ENCODE measurements at places on chromosomes 1 and 21.

- no peak for DNase-seq
These were observed 122.9 kb downstream of the HFM1 start for GRCh38 chr1:91281782-91282181.

DNA sequence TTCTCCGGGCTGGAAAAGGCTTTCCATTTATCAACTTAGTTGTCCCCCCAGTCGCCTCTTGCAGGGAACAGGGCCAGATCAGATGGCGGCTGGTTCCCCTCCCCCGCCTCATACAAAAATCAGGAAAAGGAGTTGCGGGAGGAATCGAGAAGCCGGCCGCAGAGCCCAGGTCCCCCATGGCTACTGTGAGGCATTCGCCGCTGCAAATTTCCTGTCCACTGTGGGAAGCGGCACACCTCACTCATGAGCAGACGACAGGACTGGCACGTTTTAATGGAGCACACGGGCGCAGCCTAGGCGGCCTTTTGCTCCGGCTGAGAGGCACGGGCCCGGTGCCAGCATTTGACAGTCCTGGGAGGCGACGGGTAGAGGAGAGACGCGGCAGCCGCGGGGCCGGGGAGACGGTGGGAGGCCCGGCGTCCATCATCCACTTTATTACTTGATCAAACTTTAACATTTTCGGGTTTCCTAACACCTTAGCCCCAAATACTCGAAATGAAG is 1.1 kb downstream of the GNG4 start:
- no peak for DNase-seq

DNA sequence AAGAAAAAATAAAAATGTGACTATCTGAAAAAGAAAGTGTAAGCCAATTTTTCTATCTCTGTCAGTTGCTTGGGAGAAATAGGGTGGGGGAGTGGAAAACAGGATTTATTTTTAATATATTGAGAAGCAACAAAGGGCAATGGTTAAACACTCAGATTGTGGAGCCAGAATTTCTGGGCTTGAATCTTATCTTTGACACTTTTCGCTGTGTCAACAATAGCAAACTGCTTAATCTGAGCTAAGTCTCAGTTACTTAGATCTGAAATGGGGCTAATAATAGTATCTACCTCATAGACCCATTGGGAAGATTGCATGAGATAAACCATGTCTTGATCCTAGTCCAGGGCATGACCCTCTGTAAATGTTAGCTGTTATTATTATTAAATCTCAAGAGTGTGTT is 468.1 kb downstream of the ADGRL2 start:
- no peak for DNase-seq

DNA sequence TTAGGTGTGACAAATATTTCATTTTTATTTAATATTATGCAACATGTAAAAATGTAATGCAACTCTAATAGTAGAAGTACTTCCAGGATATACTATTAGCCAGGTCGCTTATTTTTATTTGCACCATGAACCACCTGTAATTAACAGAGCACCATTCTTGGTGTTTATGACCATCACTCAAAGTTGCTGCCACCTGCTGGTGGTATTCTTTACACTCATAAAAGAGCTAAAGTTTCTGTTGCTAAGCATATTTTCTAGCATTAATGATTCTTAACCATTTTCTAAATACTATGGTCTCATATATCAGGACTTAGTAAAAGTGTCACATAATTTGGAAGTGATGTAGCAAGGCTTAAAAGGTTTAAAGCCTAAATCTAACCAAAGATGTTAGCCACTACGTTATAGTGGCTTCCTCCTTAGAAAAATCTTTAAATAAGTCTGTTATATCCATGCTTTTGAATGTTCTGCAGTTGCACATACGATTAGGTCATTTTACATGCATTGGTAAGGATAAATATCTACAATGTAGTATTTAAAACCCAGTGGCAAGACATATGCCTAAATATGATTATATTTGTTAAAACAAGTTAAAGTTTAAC is 244.5 kb downstream of the NEGR1 start:
- DNase-seq: no peak

DNA sequence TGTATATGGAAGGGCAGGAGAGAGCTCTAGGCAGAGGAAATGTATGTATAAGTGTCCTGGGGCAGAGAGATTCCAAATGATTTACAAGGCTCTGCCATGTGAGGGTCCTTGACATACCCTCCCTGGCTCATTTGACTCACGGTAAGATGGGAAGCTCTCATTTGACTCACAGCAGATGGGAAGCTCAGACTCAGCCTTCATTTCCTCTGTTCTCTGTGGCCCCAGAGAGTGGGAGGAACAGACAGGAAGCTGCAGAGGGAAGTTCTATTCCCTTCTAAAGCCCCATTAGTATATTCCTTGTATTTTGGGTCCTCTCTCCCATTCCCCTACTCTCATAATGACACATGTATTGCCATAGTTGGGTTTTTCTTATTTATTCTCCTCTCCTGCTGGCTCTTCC is 44.9 kb downstream of the FOXD2 start:
- no peak for DNase-seq

DNA sequence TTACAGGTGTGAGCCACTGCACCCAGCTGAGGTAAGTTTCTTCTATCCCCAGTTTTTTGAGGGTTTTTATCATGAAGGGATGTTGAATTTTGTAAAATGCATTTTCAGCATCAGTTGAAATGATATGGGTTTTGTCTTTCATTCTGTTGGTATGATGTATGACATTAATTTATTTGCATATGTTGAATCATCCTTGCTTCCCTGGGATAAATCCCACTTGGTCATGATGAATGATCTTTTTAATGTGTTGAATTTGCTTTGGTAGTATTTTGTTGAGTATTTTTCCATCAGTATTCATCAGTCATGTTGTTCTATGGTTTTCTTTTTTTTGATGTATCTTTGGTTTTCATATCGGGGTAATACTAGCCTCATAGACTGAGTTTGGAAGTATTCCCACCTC is 141.0 kb downstream of the RPS6KC1 start:
- DNase-seq: no peak

- DNase-seq: no peak
These were observed 276.4 kb downstream of the HHAT start for GRCh38 chr1:210605099-210605498.

DNA sequence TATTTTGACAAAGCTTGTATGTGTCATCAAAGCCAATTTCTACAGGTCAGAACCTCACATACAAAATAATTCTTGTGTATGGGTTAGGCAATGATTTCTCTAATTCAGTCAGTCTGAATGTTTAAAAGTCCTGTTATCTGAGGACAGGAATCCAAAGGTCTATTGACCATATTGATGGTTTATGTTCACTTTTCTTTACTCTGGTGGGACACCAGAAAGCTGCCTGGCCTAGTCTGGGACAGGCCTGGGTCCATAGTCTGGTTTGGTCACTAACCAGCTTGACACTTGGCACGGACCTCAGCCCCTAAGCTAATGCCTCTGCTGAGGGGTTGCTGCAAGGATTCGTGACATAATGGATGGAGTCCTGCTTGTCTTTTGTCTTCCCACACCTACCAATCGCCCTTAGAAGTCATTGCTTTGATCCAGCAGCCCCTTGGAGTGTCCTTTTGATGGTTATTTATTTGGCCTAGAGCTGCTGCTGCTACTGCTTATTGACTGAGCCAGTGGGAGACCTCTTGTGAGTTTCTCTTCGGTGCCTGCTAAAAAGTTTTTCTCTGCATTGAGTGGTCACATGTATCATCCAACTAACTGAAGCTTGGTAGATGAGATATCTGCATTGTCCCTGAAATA is 15.7 kb downstream of the IFNAR2 start:
- no peak for DNase-seq

GRCh38 chr1:213934649-213935048 is 53.1 kb upstream of the PROX1 start:
- DNase-seq: no peak

DNA sequence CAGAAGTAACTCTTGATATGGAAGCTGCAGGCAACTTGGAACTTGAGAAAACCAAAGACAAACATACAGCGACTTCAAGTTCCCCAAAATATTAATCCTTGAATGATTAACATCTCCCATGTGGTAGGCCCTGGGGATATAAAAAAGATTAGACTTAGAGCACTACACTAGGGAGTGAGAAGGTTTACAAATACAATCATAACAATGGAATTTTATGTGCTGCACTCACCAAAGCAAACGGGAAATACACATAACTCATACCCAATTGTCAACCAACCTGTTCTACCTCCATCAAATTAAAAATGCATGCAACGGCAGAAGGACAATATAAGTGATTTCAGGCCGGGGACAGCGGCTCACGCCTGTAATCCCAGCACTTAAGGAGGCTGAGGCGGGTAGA is 3.7 kb downstream of the SMYD3 start:
- DNase-seq: no peak

DNA sequence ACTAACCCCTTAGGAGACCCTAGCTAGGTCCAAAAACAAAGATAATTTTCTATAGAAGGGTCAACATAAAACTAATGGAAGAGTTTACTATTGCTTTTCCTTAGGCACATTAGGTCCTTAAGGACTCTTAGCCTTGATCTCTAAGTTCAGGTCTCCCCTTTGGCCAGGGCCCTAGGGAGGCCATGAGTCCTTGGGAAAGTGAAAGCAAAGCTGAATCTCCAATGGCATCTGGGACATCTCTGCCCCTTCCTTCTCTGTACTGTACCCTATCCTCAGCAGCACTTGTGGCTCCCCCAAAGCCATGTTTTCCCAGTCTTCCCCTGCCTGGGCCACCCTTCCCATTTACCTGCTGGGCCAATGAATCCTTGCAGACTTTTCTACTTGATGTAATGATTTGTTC is 14.3 kb downstream of the IER5 start:
- no peak for DNase-seq

GRCh38 chr1:40039245-40039756 is 1.2 kb upstream of the CAP1 start:
- DNase-seq: no peak

- DNase-seq: no peak
These were observed 327.9 kb upstream of the BEND5 start for GRCh38 chr1:49104575-49104974.

DNA sequence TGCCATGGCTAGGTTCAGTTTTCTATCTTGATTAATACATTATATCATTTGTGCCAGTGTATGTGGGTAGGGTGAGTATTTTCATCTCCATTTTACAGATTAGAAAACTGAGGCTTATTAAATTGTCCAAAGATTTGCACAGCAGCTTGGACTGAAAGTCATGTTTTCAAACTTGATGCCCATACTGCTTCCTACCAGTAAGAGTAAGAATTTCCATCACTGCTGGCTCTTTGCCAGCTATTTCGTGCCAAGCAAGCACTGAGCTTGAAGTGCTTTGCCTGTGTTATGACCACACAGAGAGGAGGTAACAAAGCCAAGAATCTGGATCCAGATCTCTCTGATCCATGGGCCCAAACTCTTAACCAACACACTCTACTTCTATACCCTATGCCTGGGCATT is 295.0 kb downstream of the VAV3 start:
- no peak for DNase-seq

DNA sequence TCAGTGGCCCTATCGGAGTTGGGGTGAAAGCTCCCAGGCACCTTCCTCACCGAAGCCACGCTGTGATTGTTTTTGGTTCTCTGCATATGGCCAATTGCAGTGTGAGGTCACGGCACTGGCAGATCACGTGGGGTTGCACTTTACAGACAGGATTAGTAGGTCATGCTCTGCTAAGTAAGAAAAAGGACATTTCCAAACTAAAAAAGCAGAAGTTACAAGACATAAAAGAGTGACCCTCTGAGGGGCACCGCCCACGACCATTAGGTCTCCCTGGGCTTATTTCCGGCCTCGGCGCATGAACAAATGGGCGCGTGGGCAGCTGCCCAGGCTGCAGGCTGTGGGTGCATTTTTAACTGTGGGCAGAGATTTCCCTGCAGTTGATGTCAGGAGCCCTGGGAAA is 2.0 kb downstream of the CAPN9 start:
- no peak for DNase-seq

- DNase-seq: no peak
These were observed 931.6 kb downstream of the NCAM2 start for GRCh38 chr21:21929789-21930188.

GRCh38 chr1:186905561-186905960 is 76.8 kb downstream of the PLA2G4A start:
- no peak for DNase-seq
